ENCODE measurements at places on chromosomes 1 and 21.

- no peak for DNase-seq
Measured at GRCh38 chr1:153976819-153977249, 640 bp downstream of the JTB start.

GRCh38 chr1:176696109-176696508 lies 233.1 kb downstream of the PAPPA2 start:
- no peak for DNase-seq

- no peak for DNase-seq
Measured at GRCh38 chr1:231605149-231606100, 21.2 kb upstream of the DISC1 start.

GRCh38 chr1:212514782-212515181 lies 82.1 kb downstream of the NENF start:
- no peak for DNase-seq

DNA sequence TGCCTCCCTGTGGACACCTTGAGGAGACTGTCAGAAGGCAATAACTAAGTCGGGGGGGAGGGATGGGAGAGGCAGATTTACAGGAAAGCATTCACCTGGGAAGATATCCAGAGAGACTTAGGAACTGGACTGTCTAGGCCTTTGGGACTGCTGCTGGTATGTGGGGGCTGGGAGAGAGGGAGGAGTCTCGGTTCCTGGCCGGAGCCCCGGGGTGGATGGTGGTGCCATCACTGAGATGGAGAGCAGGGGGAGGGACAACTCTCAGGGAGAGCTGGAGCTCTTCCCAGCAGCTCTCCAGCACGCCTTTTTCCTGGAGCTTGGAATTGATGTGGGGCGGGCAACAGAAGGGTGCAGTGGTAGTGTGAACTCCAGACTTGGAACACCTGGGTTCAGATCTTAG lies 22.1 kb downstream of the PTPRF start:
- no peak for DNase-seq

DNA sequence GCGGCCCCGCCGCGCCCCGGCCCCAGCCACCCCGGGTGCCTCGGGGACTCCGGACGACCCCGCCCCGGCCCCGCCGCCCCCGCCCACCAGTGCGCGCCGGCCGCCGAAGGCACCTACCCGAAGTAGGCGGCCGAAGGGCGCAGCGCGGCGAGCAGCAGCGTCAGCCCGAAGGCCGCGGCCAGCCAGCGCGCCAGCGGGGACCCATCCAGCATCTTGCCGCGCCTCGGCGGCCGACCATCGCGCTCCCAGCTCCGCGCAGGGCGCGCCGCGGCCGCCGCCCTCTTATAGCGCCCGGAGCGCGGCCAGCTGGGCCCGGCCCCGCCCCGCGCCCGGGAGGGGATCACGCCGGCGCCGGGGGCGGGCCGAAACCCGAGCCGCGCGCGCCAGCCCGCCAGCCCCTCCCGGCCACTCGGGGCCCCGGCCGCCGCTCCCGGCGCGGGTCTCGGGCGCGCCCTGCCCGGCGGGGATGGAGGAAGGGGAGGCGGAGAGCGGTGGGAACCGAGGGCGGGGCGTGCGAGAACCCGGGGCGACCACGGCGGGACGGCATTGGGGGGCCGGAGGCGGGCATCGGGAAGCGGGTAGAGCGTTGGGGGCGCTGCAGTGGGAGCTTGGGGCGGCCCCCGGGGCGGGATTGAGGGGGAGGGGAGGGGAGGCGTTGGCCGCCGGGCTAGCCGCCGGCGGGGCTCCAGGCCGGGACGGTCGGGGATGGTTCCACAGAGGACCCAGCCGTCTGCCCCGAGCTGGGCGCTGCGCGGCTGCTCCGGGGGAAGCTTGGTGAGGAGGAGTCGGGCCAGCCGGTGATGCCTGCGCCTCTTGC lies at the start of gene WNT9A:
WNT9A (minus strand) TSS at position 257 of the 817 bp plus-strand sequence; CDS start at position 212, 45 bp downstream.
- DNase-seq: no peak

All from stimulated activated CD4-positive, alpha-beta T cell treated with anti-CD3 and anti-CD28 coated beads, Interleukin-1b, Interleukin-23, amount 100 ng/mL, for 4 hours (primary cell).